Stimulated activated CD8-positive, alpha-beta memory T cell treated with anti-CD3 and anti-CD28 coated beads, Interleukin-2, amount 100 ng/mL, for 48 hours (primary cell): ENCODE measurements at places on chromosomes 16 and 17.

- no peak for DNase-seq
These were observed 9.4 kb upstream of the MYLK3 start for GRCh38 chr16:46757339-46758050.

GRCh38 chr17:4908711-4909496 lies 6.0 kb upstream of the CHRNE start:
- peak; percentile 62 for DNase-seq

GRCh38 chr17:43766413-43767052 lies 7.9 kb upstream of the SOST start:
- peak; percentile 25 for DNase-seq

DNA sequence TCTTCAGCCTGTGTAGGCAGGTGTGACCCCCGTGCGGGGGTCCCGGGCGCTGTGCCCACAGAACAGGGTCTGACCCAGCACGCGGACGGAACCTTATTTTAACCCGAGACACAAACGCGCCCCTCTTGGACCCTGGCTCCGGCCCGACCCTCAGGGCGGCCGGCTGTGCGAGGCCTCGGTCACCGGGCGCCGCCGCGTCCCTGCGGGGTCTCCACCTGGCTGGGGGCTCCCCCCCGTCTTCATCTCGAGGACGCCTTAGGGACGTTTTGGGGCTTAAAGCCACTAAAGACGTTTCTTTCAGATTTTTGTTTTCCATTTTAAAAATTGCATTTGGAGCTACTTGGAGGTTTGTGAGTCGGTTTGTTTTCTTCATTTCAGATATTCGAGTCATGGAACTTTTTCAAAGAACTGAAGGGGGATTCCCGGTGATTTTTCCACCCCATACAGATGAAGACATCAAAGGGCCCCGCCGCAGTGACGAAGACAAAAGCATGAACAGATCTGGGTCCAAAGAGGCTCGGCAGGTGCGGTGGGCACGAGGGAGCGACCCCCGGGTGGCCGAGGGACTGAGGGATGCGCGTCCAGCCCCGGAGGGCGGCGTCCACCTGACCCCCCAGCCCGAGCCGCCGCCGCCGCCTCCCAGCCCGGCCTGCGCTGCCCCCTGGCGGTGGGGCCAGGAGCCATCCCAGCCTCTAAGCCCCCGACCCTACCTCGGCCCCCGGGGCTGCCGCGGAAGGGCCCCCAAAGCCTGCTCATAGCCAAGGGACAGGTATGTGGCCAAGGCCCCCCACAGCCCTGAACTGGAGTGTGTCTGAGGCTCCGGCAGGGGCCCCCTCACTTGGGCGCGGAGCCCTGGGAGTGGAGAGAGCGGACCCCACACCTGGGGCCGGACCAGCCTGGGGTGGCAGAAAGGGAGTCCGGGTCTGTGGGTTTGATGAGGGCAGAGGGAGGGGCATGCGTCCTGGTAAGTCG lies 3.8 kb upstream of the CD7 start:
- peak; percentile 65 for DNase-seq

DNA sequence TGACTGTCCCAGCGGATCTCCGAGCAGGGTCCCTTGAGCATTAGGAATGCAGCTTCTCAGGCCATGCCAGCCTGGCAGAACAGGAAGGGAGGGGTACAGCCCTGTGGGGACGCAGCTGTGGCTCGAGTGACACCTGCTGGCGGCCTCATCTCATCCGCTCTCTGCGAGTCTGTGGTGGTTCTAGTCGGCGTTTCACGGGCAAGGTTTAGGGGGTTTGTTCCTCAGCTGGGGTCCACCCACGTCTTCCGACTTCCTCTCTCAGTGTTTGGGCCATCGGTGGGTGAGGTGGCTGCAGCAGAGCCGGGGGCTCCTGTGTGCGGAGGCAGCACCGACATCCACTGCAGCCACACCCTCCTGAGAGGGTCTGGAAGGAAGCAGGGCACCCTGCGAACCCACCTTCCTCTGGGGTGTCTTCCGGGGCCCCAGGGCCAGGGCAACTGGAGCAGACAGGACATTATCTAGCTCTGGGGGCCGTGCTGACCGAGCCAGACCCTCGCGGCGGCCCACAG lies 33.3 kb downstream of the JPH3 start:
- DNase-seq, result peak; percentile 61

- DNase-seq, result no peak
These were observed 2.2 kb downstream of the SNN start for GRCh38 chr16:11670171-11671131.

DNA sequence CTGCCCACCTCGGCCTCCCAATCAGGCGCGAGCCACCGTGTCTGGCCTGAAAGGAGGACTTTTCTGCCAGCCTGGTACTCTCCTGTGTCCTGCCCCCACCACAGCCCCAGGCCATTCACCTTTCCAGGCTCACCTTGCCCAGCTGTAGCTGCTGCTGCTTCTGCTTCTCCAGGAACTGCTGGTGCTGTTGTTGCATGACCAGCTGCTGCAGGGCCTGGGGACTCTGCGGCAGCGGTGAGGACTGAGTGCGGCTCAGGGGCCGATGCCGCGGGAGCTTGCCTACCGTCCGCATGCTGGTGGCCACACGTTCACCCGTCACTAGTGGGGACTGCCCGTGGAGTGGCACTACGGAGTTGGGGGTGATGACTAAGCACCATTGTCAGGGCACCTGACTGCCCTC lies 17.7 kb downstream of the G6PC3 start:
- DNase-seq, result no peak

- no peak for DNase-seq
These were observed 49.9 kb upstream of the CDR2 start for GRCh38 chr16:22424161-22424937.

DNA sequence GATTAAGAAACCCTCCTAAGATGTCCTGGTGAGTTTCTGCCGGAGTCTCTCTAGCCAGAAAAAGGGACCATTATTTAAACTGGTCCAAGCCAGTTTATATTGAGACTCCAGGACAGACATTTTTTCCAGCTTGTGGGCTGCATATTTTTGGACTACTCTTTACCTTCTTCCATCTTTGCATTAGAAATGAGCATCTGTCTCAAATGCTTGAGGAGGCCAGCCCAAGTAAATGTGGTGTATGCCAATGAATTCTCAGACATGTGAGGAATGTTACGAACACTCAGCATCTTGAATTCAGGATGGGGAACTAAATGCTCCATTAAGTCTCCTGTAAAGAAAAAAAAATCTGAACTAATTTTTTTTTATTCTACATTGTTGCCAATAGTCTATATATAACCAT lies 18.4 kb downstream of the TUBD1 start:
- no peak for DNase-seq

- DNase-seq, result no peak
These were observed 458.8 kb upstream of the HSBP1 start for GRCh38 chr16:83348991-83349390.

GRCh38 chr17:51640108-51640622 lies 379.8 kb downstream of the UTP18 start:
- no peak for DNase-seq

DNA sequence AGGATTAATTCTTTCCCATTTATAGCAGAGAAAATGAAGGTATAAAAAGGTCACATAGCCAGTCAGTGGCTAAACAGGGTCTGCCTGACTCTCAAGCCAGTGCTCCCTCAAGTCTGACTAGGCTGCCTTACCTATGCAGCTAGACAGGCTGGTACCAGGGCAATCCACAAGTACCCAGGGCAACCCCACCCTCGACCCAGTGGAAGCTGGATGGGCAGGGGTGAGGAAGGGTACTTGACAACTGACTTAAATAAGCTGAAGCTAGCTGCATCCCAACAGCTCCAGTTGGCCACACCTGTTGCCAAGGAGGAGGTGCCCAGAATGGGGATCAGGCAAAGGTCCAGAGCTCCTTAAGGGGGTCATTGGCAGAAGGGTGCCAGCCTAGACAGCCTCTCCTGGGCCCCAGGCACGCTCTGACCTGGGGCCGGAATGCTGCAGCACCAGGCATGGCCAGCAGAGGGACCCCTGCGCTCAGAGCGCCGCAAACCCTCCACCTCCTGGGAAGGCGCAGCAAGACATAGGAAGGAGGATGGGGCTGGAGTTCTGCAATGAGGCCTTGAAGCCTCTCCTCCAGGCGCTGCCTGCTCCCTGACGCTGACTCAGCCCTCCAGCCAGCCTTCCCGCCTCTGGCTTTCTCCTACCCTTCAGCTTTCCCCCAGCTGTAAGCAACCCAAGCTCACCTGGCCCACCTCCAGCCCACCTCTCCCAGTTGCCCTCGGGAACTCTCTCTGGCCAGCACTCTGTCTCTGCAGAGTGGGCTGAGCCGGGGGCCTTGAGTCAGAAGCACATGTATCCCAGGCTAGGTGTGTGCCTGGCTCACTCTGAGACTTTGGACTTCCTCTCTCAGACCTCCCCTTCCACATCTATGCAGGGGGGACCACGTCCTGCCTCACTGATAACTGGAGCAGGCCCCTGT lies 28.8 kb downstream of the MPP2 start:
- DNase-seq, result peak; percentile 55

DNA sequence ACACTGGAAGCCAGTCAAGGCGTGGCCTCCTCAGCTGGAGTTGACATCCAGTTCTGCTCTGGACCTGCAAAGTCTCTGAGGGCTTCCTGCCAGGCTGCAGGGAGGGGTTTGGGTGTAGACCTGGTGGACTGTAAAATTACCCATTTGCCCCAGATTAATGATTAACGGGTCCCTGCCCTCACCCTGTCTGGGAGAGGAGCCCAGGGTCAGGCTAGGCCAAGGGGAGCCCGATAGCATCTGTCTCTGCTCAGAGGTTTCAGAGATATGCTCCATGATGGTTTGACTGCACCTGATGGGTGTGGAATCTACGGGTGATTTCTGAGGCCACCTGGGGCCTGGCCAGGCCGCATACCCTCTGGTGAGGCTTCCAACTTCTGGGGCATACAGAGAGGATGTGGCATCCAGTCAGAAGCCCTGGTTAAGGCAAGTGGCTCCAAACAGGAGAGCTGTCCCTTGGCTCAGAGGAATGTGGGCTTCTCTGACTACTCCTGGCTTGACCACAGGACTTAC lies 11.2 kb downstream of the PPY start:
- DNase-seq, result no peak

DNA sequence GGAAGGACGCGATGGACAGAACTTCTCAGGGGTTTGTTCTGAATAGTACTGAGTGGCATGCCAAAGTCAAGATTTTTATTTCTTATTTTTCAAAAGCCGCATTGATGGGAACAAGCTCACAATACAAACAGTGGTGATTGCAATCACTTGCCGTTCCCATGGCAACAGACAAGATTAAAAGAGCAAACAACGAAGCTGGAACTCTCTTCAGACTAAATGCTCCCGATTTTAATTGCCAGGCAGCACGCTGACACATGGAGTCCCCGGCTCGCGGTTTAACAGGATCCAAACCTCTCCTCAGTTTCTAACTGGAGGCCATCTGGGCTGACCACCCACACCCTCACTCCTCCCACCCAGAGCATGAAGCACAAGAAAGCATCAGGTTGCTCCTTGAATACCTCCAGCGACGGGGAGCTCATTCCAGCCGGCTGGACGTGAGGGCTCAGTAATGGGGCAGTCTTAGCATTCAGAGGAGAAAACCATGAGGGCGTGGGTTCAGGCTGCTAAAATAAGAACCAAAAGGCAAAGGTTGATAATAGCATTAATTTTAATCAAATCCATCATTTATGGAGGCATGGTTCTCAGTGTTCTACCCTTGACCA lies 41.5 kb downstream of the AIPL1 start:
- no peak for DNase-seq

GRCh38 chr17:60665602-60666001 lies 12.0 kb upstream of the BCAS3 start:
- DNase-seq, result no peak

GRCh38 chr17:3753624-3754023 lies 29.9 kb downstream of the HASPIN start:
- no peak for DNase-seq

DNA sequence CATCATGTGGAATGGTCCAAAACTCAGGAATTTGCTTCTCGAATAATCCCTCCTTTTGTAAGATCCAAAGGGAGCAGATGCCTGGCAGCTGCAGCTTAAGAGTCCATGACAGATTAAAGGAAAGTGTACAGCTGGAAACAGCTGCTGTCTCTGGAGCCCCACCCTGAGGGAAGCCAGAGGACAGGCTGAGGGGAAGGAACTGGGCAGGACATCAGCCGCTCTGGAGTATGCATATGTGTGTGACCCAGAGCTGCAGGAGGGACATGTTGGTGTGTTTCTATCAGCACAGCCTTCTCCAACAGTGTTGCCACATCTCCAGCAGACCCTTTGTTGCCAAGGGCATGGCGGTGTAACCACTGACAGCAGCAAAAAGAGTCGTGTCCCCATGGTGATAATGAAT lies 46.2 kb downstream of the CYB561 start:
- DNase-seq, result no peak
